NAMALWA (cell line): ENCODE measurements at places on chromosomes 1 and 21.

DNA sequence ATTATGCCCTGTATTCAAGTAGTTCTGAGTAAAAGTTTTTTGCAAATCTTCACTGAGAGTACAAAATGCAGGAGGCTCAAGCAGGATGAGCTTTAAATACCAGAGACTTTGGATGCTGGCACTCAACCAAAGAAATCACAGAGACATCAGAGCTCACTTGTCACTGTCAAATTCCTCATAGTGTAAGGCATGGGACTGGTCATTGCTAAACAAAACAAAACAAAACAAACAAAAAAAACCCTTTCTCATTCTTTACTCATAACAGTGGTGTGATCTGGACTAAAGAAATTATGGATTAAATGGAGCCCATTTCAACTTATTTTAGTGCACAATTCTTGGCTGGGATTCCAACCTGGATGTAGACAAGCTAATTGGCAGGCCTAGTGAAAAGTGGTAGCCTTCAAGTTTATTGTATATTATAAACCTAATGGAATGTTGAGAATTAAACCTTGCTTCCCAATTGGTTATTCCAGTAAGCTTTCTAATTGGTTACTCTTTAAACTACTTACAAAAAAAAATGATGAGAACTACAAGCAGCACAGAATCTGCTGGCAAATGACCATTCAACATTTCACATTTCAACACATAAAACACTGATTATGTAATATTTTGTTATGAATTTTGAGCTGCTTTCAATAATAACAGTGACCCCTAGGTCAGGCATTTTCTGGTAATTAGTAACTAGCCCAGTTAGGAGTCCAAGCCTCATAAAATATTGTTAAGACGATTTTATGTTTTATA lies 30.6 kb upstream of the NEK7 start:
- DNase-seq: no peak

GRCh38 chr1:53826367-53826766 lies 11.7 kb downstream of the NDC1 start:
- DNase-seq: no peak

DNA sequence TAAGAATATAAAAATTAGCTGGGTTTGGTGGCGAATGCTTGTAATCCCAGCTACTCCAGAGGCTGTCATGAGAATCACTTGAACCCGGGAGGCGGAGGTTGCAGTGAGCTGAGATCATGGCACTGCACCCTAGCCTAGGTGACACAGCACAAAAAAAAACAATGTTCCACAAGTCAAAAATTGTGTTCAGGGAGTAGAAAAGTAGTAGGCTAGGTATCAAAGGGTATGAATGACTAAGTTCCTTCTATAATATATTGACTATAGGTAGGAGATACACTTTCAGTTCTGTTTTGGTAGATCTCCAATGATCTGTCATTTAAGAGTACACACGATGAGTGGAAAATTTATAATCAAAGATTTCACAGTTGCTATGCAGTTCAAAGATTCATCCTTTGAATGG lies 16.7 kb downstream of the USP48 start:
- no peak for DNase-seq

GRCh38 chr1:1756661-1757421 lies 21.4 kb downstream of the NADK start:
- no peak for DNase-seq

GRCh38 chr1:9251501-9251900 lies 16.9 kb downstream of the H6PD start:
- DNase-seq: no peak

- DNase-seq: no peak
Observed at GRCh38 chr21:35585155-35585554, 475.2 kb downstream of the SETD4 start.

DNA sequence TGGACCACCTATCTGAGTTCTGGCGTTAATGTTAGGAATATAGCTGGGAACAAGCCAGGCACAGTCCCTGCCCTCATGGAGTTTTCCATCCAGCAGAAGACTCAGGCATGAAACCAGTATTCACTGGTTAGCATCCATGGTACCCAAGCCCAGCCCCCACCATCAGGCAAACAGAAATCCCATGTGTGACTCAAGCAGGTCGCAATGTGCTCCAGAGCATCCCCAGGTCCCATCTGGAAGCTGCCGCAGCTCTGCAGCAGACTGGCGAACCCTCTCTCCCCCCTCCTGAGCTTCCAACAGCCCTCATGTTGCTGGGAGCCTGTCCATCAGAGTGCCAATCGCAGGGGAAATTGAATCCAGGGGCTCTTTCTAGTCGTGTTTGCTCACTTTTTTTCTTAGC lies 174.2 kb downstream of the RRAGC start:
- DNase-seq: no peak

DNA sequence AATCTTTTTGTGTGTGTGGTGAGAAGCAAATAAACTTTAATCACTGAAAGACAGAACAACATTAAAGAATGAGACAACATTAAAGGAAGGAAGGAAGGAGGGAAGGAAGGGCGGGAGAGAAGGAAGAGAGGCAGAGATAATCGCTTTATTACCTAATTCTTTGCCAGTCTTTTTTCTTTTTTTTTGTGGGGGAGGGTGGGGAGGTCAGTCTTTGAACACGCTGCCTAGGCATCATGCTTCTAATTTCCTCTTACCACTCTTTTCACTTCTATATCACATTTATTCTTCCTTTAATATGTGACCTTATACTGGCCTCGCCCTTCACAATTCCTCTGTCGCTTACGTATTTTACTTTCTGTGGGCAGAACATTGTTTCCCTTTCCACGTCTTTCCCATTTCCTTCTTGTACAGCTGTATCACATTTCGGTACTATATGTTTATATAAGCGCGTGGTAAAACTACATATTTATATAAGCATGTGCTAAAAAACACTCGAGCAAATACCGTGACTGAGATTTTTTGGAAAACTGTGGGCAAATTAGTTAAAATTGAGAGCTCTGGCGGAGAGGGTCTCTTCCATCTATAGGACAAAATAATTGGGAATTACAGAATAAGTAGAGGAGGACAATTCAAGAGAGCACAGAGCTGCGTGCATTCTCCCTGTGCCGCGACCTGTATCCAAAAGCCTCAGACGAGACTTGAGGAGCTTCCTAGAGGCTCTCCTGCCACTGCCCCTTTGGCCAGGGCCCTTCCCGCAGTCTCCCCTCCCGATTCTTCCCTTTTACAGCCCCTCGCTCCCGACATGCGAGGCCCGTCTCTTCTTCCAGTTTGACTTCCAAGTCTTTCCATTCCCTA lies 823 bp upstream of the PRKAA2 start:
- no peak for DNase-seq

DNA sequence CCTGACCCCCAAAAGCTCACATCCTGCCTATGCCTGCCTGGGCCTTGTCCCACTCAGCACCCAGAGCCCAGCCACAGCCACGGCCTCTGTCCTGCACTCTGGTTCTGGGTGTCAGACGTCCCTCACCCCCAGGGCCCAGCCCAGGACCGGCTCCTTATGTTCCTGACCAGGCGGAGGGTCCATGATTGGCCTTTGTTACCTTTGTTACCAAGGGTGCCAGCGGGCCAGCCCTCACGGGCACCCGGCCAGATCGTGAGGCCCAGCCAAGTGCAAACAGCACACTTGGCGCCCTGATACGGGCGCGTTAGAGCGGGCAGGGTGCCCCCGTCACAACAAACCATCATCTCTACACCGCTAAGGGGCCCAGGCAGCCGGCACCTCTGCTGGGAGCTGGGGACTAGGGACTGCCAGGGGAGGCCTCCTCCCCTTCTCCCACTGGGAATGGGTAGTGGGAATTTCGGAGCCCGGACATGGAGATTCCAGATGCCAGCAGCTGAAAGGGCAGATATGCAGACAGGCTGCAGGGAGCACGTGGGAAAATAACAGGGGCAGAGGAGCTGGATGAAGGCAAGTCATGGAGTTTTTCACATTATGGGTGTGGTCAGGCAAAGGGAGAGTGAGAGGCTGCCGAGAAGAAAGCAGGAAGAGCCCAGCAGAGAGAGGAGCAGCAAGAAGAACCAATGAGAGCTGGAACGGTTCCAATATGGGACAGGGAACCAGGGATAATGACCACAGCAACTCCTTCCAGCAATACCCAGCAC lies 22.1 kb downstream of the HSPG2 start:
- no peak for DNase-seq

- DNase-seq: no peak
Observed at GRCh38 chr1:165449131-165449530, 4.2 kb upstream of the RXRG start.

DNA sequence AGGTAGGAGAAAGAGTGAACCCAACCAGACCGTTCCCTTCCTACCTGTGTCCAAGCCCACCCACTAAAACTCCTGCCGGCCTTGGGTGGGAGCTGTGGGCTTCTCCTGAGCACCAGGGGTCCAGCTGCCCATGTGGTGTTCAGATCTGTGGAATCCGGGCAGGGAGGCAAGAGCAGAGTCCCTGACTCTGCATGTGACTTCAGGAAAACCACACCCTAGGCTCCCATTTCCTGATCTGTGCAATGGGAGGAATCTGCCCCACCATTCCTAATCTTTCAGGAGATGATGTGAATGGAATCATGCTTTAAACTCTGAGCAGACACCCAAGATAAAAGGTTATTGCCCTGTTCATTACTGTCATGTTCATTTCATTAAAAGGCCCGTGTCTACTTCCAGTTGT lies 27.6 kb downstream of the EIF2D start:
- no peak for DNase-seq

DNA sequence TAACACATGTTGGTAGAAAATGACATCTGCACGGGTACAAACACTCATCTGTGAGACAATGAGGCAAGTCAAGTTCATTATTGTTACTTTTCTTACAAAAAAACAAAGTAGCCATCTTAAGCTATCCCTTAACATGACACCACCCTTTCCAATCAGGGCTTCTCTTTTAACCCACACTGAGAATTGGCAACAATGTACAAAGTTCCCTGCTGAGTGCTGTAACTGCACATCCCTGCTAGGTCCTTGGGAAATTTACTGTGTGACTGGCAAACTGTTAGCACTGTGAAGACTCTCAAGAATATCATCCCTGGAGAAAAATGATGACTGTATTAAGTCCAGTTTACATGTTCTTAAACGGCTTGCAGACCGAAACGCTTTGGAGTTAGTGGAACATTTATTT lies 185.8 kb upstream of the PLD5 start:
- DNase-seq: no peak

GRCh38 chr1:40708750-40709099 lies 17.2 kb downstream of the NFYC start:
- DNase-seq: peak; percentile 94

GRCh38 chr1:53642607-53643006 lies 96.4 kb downstream of the GLIS1 start:
- no peak for DNase-seq

DNA sequence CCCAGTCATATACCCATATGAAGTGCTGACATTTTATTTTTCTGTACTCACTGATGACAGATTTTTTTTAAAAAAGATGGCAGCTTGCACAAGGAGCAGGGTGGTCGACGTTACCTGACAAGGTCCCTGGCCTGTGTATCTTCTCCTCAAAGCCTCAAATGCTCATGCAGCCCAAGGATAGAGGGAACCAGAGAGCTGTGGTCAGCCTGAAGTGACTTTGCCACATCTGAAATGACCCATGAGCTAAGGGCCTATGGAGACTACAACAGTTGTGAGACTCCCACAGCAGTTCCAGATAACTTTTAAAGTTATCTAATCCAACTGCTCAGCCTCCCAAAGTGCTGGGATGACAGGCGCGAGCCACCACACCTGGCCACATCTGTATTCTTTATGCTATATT lies 131.1 kb downstream of the GLUL start:
- DNase-seq: no peak

DNA sequence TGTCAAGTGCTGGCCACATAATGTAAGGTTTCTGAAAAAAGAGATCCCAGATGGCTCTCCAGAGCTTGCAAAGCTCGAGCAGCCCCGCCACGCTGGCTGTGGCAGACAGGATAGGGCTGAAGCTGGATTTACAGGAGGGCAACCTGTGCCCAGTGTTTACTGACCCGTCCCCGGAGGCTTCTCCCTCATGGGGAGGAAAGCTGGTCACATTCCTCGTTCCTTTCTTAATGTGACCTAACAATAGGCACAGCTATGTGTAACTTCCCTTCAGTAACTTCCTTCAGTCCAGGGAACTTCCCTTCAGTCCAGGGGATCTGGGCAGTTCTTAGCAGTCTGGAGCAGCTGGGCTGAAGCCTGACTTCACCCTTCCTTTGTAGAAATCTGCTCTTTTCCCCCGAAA lies 7.7 kb downstream of the SLFNL1 start:
- no peak for DNase-seq

DNA sequence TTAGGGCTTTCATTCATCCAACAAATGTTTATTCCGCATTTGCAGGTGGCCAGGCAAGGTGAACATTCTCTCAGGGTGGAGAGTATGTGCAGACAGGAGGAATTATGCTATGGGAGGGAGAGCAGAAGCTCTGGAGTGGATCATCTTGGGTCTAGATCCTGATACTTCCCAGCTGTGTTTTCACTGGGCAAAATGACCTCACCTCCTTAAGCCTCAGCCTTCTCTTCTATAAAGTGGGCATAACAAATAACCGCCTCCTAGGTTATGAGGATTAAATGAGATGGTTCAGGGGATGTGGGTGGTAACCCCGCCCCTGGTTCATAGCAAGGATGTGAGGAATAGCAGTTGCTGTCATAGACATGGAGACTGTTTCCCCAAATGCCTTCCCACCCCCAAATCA lies 1.7 kb upstream of the TMEM51 start:
- no peak for DNase-seq

DNA sequence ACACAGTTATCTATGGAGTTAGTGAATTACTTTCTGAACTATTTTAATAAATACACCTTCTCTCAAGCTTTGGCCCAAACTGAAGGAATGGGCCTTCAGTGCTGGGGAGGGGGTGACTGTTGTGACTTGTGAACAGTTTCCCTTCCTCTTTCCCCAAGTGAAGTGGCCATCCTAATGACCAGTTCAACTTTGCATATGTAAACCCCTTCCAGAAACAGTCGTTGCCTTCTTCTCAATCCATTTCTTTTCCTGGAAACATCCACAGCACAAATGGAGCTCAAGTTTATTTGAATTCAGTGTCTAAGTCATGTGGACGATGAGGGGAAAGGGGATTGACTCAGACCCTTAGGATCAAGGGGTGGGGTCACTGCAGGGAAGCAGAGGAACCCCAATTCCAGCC lies 1.3 kb upstream of the INPP5B start:
- DNase-seq: no peak

- DNase-seq: no peak
Observed at GRCh38 chr1:246681900-246682895, 42.0 kb upstream of the SCCPDH start.

GRCh38 chr1:155608888-155609225 lies 1.2 kb upstream of the MSTO1 start:
- no peak for DNase-seq

GRCh38 chr1:30250338-30250983 lies 472.9 kb downstream of the MATN1 start:
- no peak for DNase-seq

DNA sequence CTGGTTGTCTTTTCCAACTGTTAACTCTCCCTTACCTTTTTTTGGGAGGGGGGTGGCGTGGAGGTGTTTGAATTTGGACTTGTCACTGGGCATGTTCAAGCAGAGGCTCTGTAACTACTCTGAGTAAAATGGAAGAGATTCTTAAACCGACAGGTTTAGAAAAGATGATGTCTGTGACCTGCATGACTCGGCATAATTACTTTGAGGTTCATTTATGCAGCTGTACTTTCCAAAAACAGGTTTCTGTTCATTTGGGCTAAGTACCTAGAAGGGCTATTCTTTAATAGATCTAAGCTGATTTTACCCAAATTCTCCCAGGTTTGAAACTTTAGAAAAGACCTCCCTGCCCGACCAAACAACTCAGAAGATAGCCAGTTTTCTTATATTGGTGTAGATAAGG lies 80.3 kb downstream of the SLC35A3 start:
- DNase-seq: no peak

- DNase-seq: no peak
Observed at GRCh38 chr1:217193151-217193550, 437.7 kb downstream of the GPATCH2 start.
